ENCODE measurements at places on chromosomes 5 and 9.

GRCh38 chr5:126499278-126499677, 76.1 kb downstream of the GRAMD2B start:
- no peak for DNase-seq

DNA sequence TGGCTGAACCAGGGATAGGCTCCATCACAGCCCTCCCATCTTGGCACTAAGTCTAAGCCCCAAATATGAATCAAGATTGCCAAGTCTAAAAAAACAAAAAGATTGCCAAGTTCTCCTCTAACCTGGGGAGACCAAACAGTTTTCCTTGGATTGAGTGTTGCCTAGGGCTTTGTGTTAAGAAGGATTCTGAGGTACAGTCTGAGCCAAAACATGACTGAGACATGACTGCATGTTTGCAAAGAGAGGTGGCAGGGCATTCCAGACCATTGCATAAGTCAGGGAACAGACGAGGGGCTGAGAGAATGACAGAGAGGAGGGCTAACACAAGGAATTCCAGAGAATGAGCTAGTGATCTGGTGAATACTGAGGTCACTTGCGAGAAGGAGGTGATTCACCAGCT, 11.4 kb downstream of the LAMC3 start:
- DNase-seq = no peak

GRCh38 chr9:124384210-124384609, 31.0 kb downstream of the PSMB7 start:
- DNase-seq = no peak

- no peak for DNase-seq
Observed at GRCh38 chr5:10836986-10837385, 76.0 kb upstream of the DAP start.

- DNase-seq = no peak
Observed at GRCh38 chr9:14085810-14086209, 228.1 kb downstream of the NFIB start.

GRCh38 chr9:127336506-127337352, 60.2 kb upstream of the SLC2A8 start:
- DNase-seq = no peak

DNA sequence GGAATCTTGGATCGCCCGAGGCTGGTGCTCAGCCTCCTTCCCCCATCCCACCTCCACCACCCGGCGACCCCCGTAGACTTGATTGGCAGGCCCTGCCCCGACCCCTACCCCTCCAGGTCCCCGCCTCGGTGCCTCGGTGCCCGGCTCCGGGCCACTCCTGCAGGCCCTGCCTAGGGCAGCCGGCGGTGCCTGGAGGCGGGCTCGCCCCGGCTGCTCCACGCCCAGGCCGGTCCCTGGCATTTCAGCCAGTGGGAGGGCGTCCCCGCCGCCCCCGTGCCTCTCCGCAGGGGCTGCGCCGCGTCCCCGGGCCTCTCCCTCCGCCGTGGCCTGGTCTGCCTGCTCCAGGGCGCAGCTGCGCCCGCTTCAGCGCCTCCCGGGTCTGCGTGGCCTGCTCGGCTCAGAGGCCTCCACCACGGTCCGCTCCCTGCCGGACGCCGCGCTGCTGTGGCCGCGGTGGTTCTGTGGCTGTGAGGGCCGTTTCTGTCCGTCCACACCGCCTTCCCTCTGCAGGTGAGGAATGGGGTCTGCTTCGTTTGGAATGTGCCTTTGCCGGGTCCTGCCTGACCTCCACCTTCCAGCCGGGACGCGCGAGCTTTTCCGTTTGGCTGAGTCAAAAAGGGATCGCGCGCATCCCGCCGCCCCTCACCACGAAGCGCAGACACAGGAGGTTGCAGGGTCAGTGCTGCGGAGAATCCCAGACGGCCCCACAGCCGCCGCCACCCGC, 48.3 kb upstream of the IRX4 start:
- DNase-seq = no peak

Measured in stimulated activated CD4-positive, alpha-beta T cell treated with anti-CD3 and anti-CD28 coated beads, TNF-alpha, amount 100 ng/mL, for 4 hours (primary cell).